Stromal cell of bone marrow (primary cell): ENCODE measurements at places on chromosomes 4 and X.

DNA sequence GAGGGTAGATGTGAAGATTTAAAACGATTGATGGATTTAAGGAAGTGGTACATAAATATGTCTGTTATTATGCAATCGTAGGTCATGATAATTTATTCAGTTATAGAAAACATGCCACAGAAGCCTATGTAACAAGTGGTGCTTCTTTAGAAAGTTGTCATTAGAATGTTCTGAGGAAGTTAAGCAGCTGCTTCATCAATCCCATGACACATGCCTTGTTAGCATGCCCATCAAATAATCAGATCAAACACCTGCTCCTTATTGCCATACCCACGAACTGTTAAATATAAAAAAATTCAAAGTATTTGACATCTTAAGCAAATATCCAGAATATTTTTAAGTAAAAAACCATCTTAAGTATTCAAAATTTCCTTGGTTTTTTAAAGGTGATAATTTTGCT is 76.4 kb upstream of the MYOZ2 start:
- no peak for DNase-seq

DNA sequence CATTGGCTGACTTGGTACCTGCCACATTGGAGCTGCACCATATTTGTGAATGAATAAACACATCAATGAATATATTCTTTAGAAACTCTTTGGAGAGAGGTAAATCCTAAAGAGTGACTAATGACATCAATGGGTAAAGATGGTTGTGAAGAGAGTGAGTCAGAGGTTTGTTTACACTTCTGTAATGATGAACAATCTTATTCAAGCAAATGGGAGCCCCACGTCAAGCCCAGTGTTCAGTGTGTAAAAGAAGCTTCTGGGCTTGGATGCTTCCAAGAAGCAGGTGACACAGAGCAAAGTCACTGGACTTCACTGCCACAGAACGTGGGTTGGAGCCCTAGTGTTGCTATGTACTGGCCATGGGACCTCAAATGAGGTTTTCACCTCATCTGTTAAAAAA is 319.0 kb downstream of the STK32B start:
- DNase-seq, result no peak

- DNase-seq, result no peak
These were observed 52.2 kb downstream of the STIM2 start for GRCh38 chr4:26912810-26913209.

GRCh38 chrX:149898554-149898953 is 17.6 kb downstream of the MAGEA8 start:
- no peak for DNase-seq

GRCh38 chr4:136306361-136306760 is 1225.9 kb downstream of the PCDH18 start:
- DNase-seq, result no peak

DNA sequence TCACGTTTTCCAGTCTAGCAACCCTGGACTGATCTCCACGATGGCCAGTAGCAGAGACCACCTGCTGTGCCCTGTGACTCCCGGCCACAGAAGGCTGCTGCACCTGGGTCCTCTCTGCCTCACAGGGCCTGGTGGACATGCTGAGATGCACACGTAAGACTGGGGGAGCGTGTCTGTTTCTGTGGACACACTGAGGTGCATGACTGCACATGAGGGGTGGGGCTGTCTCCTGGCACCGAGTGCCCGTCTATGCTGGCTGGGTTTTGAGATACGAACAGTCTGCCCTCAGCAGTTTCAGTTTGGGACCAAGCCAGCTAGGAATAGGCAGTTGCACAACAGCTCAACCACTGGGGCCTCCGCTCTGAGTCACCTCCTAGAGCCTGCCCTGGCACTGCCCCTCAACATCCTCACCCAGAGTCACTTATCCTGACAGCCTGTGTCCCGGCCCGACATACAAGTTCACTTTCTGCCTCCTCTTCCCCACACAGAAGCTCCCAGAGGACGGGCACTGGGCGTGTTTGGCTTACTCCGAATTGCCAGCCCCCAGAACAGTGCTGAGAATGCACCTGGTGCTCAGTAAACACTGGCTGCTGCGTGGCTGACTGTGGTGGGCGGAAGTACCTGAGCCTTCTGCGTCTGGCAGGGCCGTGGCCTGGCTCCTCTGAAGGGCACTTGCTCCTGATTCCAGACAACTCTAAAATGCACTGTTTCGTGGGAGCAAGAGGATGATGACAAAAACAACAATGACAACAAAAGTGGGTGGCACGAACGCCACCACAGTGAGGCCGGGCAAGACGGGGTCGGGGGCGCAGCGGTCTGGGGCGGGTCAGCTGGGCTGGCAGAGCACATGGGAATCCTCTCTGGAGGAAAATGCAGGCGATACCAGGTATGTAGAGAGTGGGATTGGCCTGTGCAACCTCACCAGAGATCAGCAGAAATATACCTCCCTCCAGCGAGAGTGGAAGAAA is 30.9 kb downstream of the RNF212 start:
- DNase-seq, result peak; percentile 83

DNA sequence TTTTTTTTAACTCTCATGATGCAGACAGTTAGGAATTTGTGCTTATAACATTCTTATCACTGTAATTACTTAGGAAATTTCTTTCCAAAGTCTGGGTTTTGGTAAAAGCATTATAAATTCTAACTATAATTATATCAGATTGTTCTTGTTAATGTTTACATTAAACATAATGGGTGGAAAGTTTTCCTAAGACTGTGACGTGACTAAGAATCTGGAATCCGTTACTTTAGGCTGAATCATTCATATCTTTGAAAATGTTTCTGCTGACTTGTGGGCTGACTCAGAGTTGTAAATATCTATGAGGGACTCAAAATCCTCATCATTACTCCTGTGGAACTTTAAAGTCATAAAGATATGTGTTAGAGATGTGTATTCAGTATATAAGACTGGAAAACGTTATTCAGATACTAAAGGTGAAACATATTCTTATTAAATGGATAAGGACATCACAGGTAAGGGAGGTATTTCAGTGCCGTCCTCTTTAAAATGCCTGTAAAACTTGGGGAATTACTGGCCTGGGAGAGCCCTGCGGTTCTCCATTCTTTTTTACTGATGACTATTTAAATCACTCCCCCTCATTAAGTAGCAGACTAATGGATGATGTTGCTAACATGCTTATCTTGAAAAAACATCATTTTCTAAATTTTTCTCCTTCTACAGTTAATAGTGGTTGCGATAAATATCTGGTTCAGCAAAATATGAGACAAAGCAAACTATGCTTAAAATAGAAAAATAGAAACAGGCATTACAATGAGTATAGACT is 159.0 kb downstream of the DCLK2 start:
- DNase-seq, result peak; percentile 90

- DNase-seq, result no peak
These were observed 115.4 kb upstream of the ESX1 start for GRCh38 chrX:104370089-104370488.

GRCh38 chr4:174628191-174628590 is 105.9 kb upstream of the HPGD start:
- no peak for DNase-seq

DNA sequence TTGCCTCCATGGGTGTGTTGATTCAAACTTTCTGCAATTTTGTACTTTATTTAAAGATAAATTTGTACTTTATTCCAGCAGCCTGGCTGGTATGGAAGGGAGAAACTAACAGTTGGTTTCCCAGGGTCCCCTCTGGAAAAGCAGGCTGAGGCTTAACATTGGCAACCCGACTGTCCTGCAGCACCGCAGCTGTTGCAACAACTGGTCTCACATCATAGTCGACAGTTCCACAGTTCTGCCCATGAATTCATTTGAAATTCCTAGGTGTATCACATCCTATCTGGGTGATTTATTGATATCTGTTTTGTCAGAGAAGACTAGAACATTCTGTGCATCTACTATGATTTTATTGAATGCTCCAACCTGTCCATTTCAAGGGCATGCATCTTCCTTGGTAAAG is 98.8 kb upstream of the GATB start:
- no peak for DNase-seq

GRCh38 chrX:67723580-67724351 is 179.9 kb downstream of the AR start:
- DNase-seq, result no peak

DNA sequence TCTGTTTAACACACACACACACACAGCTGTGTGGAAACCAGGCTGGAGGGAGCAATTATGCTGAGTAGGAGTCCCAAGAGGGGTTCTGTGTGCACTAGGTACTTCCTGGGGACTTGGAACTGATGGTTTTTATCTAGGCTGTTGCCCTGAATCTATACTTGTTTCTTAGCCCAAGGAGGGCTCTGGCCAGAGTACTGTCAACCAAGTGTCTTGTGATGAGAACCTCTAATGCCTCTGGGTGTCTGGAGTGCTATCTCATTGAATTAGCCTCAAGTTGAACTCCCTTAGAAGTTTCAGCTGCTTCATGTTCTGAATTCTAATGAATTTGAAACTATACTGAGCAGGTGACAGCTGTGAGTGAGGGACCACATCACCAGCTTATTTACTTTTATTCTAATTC is 16.6 kb downstream of the ARHGAP24 start:
- DNase-seq, result no peak

- DNase-seq, result no peak
These were observed 8.8 kb downstream of the ADRA2C start for GRCh38 chr4:3775005-3775404.

GRCh38 chr4:120481756-120482155 is 415.1 kb upstream of the MAD2L1 start:
- peak; percentile 9 for DNase-seq

GRCh38 chr4:121015421-121015820 is 56.9 kb downstream of the NDNF start:
- DNase-seq, result no peak

DNA sequence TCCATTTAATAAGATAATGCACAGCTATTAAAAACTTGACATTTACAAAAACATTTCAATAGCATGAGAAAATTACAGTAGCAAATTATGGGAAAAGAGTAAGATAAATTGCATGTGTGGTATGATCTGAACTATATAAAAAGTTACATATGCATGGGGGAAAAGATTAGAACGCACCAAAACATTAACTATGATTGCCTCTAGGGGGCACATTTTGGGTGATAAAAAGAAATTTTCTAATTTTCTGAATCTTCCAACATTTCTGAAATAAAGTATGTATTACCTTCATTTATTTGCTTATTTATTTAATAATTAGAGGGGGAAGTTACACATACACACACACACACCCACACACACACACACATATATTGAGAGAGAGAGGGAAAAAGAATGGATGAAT is 19.6 kb upstream of the KDM5C start:
- no peak for DNase-seq

DNA sequence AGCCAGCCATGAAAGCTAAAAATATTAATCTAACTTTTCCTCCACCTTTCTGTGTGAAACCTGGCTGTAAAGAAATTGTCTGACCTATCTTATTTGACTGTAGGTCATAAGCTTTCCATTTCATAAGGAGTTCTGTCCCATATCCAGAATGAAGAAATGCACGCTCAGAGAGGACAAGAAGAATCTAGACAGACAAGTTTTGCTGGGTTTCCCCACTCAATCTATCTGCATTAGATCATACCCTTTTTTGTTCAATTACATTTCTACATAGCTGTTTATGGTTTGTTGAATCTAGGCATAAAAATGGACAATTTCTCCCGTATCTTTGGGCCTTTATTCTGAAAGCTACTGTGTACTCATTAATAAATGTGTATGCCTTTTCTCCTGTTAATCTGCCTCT is 1495.1 kb downstream of the C4orf33 start:
- no peak for DNase-seq

- DNase-seq, result no peak
These were observed 6.7 kb upstream of the SPON2 start for GRCh38 chr4:1179089-1179441.
